ENCODE measurements at places on chromosomes 2 and 18. TPM values are rescaled to one million over a fixed set of nuclear protein-coding genes. Genes with fewer than 3 reads are reported as not detected.

The CFC1 gene
- total RNA-seq: not detected

The HOXD12 gene
- not detected for total RNA-seq

GRCh38 chr2:150876251-150876950 lies 385.3 kb downstream of the RBM43 start:
- no peaks in the 10 kb centered on the region for H3K27me3 ChIP-seq
- H3K36me3 ChIP-seq: no peaks in the 10 kb centered on the region
- no peak for DNase-seq
- no peak overlapping the region for H3K4me3 ChIP-seq
- no peaks in the 10 kb centered on the region for H3K4me1 ChIP-seq

DNA sequence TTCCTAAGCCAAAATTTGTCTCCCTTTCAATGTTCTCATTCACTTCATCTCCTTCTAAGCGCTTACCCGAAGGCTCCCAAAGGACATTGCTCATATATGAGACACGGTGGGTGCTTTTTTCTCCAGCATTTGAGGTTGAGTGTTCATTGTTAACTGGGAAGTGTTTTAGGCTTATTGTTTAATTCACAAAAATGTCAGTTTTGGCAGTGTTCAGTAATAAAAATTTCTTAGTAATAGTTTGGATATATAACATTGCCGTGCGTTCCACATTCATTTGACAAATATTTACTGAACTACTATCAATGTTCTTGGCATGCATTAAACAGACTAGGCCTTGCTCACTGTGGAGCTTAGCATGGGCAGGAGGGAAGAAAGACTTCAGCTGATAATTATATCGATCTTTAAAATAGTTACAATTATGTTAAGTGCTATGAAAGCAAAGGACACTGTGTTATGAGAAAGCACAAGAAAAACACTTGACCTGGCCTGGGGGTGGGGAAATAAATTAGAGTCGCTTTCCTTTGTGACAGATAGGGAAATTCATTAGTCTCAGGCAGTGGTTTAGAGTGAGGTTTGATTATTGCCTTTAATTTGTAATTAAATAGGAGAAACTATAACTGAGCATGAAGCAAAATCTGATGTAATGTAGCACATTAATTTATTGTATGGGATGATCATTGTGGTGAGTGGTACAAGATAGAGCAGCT lies 82.2 kb upstream of the DOCK10 start:
- no peak overlapping the region for H3K27ac ChIP-seq
- no peaks in the 10 kb centered on the region for H3K27me3 ChIP-seq
- H3K4me3 ChIP-seq: no peak overlapping the region
- no peaks in the 10 kb centered on the region for H3K4me1 ChIP-seq
- no peak for DNase-seq
- H3K36me3 ChIP-seq: no peaks in the 10 kb centered on the region

DNA sequence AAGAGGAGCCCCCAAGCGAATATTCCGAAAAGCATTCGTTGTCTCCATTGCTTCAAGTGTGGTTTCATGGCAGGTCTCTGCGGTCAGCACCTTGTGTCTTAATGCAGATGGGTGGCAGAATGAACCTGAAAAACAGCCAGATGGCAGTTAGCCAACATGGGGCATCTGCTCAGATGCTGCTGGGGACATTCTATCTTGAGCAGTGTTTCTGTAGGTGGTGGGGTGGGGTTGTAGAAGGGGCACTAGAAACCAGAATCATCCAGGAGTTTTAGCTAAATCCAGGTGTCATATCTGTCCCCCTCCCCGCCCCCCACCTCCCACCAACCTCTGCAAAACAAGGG lies 42.1 kb downstream of the ST6GAL2 start:
- H3K27ac ChIP-seq: no peak overlapping the region
- H3K36me3 ChIP-seq: no peaks in the 10 kb centered on the region
- no peaks in the 10 kb centered on the region for H3K4me1 ChIP-seq
- no peak for DNase-seq
- H3K4me3 ChIP-seq: no peak overlapping the region

Data from right atrium auricular region (tissue), 2 donors.